ENCODE measurements at places on chromosomes 6 and 20.

DNA sequence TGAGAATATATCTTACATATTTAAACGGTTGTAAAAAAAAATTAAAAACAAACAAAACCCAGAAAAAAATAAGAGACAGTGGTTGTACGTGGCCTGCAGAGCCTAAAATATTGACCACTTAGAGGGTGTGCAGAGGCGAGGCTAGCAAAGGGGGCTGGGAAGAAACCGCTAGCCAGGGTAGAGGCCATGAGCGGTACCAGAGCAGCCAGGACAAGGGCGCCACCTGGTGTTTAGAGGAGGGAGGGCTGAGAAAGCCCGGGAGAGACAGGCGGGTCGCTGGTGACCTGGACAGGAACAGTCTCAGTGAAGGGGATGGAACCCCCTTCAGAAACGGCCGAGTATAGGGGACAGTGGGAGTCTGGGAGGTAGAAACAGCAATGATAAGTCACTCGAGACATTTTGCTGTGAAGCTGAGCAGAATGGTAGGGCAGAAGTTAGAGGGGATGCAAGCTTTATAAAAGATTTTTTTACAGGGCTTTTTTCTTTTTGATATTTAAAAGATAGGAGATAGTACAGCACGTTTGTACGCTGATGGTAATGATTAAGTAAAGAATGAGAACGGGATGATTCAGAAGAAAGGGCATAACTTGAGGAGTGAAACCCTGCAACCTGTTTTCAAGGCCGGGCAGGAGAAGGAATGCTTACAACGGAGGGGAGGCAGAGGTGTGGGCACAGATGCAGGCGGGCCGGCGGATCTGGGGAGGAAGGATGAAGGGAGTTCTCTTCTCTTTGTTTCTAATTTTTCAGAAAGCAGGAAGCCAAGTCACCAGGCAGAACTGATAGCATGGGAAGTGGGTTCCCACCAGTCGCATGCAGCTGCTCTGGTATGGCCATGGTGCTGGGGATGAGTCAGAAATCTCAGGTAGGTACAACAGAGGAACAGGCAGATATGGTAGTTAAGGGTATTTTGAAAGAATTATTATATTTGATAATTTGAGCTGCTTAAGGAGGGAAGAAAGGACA lies 76.2 kb downstream of the FAM229B start:
- DNase-seq = peak; percentile 39

DNA sequence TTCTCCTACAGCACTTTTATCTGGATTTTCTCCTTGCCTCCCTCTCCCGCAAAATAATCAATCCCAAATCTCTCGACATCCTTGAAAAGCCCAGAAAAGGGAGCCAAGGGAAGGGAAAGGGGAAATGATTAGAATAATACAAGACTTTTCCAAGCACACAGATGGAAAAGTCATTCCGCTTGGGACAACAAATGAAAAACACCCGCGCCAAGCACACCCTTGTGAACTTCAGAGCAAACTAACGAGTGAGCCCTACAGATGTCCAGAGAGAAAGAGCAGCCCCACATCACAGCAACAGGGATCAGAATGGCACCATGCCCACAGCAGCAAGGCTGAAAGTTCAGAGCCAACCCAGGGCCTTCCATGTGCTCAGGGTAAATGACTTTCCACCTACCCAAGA lies 49.6 kb downstream of the NINL start:
- DNase-seq = no peak

GRCh38 chr6:101397199-101397598 lies 3.7 kb downstream of the GRIK2 start:
- no peak for DNase-seq

DNA sequence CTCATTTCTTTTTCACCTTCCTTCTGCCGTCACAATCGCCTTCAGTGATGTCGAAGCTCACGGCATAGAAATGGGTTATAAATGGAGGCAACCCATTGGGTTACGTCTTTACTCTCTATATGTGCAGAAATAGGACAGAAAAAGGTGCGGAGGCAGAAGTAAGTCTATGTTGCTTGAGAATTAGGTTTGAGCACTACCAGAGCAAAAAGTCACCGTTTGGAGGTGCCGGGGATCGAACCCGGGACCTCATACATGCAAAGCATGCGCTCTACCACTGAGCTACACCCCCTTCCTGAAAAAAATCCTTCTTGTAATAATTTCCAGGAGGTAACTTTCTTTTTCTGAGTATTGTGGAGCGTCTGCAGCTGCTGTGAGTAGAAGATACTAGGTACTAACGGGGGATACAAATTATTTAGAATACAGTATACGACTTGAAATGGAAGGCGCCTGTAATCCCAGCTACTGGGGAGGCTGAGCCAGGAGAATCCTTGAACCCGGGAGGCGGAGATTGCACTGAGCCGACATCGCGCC lies 134.2 kb downstream of the TRIM27 start:
- peak; percentile 38 for DNase-seq

DNA sequence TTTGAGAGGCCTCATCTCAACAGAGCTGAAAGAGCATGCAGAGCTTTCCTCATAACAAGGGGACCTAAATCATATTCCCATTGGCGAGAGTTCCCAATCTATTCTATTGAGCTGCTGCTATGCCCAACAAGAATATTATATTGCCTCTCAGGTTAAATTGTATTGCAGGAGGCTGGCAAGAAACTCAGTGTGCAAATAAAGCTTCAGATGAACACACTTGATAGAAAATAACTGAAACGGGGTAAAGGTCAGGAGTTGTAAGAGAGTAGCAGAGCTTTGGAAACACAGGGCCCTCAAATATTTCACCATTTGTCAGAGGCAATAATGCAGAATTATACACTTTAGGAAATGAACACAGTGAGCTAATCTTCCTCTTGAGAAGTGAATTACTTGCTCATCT lies 364.3 kb upstream of the SPTLC3 start:
- no peak for DNase-seq

DNA sequence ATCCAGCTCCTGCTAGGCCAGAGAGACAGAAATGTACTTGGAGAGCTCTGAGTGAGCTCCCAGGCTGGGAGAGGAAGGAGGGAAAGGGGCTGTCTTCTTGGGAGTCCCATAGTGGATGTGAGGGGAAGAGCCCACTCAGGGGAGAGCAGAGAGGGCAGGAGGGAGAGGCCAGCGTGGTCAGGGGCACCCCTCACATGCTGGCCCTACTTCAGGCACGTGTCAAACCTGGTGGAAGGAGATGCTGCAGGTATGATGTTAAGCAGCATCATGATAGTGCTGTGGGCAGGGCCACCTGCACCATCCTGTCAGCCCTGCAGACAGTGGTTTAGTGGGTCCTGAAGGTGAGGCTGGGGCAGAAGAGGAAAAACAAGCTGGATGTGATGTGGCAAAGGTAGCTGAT lies 265.4 kb upstream of the RNF24 start:
- DNase-seq = no peak

DNA sequence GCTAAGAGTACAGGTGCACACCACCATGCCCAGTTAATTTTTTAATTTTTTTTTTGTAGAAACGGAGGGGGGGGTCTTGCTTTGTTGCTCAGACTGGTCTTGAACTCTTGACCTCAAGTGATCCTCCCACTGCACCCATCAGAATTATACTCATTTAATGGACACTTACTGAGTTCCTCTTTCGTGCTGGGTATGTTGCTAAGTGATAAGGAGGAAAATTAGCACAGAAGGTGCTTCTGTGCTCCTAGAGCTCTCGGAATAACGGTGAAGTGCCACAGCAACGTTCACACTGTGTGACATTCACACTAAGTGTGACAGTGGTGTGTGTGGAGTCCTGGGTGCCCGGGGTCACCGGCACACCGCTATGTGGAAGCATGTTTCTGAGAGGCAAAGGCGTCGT lies 32.1 kb upstream of the BMP6 start:
- no peak for DNase-seq

GRCh38 chr20:47316776-47317126 lies 39.7 kb downstream of the ZMYND8 start:
- DNase-seq = no peak

GRCh38 chr20:41316051-41316450 lies 1.5 kb downstream of the ZHX3 start:
- no peak for DNase-seq

DNA sequence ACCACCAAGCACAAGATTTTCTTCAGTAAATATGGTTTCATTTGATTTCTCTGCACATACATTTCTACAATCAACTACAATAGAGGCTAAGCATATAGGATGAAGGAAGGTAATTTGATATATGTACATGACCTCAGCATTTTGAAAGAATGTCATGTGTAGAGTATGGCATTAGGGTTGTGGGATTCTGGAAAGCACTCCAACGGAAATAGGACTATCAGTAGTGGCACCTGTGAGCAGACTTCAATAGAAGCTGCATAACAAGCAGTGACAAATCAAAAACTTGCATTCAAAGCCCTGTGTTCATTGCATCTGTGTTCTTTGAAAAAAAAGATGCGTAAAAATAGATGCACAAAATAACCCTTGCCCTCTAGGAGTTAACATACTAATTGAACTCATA lies 57.5 kb upstream of the EYA4 start:
- DNase-seq = no peak

- no peak for DNase-seq
Observed at GRCh38 chr20:33783818-33784217, 27.3 kb upstream of the CHMP4B start.

- DNase-seq = peak; percentile 84
Observed at GRCh38 chr20:46206025-46206424, 87.9 kb downstream of the CD40 start.

- no peak for DNase-seq
Observed at GRCh38 chr6:148738946-148739821, 7.6 kb upstream of the UST start.

DNA sequence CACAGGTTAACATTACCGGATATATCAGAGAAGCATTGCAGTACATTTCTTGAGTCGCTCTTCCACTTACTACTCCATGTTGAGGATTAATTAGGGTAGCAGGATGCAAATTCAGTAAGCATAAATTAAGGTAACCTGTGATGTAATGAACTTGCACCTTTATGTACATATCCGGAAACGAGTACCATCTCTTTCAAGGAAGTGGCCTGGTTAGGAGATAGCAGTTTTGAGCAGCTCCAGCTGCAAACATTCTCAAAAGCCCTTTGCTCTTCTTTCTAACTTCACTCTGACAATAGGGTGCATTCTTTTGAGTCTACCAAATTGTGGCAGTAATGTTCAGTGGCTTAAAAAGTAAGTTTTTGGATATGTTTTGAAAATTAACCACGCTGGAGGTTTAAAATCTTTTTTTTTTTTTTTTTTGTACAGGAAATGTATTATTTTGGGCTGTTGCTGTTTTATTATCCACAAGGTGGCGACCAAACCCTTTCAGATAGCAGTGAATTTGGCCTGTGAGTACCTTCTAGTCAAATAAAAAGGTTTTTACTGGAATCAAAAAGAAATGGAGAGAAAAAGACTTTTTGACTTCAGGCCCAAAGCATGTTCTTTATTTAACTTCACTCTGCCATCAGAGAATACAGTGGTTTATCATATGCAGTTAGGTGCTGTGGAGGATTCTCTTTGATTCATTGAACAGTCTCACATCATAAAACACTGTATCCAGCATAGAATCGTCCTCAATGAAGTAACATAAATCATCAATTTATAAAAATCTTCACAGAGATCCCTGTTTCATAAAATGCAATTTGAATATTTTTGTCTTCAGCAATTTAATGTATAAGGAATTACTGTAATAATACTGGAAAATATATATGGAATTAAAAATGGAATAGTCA lies 8.9 kb downstream of the FAM217B start:
- DNase-seq = peak; percentile 26

DNA sequence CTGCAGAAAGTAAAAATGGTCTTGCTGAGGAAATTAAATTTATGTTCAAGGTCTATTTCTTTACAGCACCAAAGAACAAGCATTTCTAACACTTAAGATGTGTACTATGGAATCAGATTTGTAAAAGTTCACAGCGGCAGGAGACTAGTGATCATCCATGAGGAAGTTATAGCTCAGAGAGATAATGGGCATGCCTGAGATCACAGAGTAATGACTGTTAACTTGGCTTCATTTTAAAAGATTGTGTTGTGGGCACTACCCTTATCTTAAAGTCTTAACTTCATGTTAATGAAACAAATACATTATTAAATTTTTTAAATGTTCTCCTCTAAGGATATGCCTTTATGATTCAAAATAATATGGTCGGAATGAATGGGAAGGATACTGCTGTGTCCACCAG lies 168.6 kb downstream of the GMPR start:
- no peak for DNase-seq

DNA sequence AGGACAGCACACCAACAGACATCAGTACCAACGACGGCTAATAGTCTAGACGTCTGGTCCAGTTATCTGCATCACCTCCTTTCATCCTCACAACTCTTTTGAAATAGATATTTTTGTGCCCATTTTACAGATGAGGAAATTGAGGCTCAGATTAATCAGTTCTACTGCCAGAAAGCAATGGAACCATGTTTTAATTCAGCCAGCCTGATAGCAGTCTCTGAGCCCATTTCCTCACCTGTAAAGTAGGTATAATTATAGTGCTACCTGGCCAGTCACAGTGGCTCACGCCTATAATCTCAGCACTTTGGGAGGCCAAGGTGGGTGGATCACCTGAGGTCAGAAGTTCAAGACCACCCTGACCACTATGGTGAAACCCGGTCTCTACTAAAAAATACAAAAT lies 9.8 kb upstream of the BMP7 start:
- no peak for DNase-seq
